ENCODE measurements at places on chromosomes 7 and 10.

GRCh38 chr7:100627238-100627549, 14.2 kb downstream of the TFR2 start:
- no peak for DNase-seq

GRCh38 chr10:35913628-35914027, 271.5 kb upstream of the FZD8 start:
- DNase-seq: no peak

- DNase-seq: no peak
These were observed 54.7 kb downstream of the PANK1 start for GRCh38 chr10:89590326-89590725.

DNA sequence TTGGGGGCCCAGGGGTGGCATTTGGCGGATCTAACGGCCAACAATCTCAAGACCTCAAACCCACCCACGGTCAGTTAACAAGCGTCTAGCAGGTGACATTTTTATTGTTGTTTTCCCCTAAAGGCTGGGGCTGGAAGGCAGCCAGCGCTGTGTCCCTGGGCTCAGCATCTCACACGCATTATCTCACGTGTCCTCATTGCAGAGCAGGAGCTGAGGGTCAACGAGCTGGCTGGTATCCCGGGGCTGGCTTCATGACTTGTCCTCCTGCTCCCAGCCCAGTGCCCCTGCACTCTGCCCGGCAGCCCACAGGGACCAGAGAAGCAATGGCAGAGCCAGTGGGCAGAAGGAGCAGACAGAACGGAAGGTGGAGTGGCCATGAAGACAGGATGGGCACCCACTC, 54.4 kb upstream of the TMEM273 start:
- no peak for DNase-seq

- peak; percentile 11 for DNase-seq
These were observed 93.0 kb upstream of the CYP26C1 start for GRCh38 chr10:92967641-92968040.

DNA sequence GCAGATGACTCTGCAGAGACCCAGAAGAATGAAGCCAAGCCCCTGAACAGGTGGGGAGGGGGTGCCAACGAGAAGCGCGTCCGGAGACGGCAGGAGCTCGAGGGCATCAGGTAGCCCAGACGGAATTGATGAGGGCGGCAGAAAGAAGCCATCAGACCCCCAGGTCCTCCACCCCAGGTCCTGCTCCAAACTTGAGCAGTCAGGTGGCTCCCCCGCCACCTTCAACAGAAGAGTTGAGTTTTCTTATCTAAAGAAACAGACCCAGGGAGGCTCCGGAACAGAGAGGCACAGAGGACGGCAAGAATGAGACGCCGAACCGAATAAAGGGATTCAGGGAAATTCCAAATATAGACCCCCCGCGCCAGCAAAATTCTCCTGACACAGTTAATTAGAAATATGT, 22.2 kb downstream of the RGS10 start:
- DNase-seq: peak; percentile 54

DNA sequence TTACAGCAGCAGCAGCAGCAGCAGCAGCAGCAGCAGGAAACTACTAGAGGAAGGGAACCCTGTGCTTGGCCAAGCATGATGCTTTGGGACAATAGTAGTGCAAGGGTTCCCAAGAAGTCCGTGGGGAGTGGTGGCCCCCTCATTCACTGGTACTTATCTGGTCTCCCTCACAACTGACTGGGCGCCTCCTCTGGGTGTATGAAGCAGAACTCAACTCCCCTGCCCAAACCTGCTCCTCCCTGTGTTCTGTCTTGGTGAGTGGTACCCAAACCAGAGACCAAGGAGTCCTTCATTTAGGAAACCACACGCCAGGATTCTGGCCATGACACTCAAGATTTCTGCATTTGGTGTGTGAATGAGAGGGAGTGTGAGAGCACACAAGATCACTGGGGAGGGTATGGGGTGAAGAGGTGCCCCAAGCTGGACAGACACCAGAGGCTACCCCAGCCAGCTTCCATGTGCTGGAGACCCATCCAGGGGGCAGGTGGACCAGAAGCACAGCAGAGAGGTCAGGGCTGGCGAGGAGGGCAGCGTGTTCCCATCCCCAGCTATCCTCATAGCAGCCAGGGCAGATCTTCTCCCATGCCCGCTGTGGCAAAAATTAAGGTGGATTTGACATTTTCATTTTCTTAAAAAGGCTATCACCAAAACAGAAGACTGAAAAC, 10.6 kb upstream of the ZNF777 start:
- DNase-seq: no peak

DNA sequence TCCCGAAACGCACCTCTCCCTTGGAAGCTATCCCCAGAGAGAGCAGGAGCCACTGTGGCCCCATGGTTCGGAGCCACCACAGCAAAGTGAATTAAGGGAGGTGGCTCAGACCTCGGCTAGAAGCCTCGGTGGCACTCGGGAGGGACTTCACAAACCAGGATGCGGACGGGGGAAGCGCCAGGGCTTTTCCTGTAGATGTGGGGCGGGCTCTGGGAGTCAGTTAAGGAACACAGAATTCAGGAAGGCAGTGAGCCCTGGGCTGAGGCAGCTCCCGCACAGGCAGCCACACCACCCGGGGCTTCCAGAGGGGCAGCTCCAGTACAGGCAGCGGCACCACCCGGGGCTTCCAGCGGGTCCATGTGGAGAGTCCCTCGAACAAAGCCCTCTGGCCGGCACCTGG, 42.7 kb upstream of the DPYSL4 start:
- no peak for DNase-seq

DNA sequence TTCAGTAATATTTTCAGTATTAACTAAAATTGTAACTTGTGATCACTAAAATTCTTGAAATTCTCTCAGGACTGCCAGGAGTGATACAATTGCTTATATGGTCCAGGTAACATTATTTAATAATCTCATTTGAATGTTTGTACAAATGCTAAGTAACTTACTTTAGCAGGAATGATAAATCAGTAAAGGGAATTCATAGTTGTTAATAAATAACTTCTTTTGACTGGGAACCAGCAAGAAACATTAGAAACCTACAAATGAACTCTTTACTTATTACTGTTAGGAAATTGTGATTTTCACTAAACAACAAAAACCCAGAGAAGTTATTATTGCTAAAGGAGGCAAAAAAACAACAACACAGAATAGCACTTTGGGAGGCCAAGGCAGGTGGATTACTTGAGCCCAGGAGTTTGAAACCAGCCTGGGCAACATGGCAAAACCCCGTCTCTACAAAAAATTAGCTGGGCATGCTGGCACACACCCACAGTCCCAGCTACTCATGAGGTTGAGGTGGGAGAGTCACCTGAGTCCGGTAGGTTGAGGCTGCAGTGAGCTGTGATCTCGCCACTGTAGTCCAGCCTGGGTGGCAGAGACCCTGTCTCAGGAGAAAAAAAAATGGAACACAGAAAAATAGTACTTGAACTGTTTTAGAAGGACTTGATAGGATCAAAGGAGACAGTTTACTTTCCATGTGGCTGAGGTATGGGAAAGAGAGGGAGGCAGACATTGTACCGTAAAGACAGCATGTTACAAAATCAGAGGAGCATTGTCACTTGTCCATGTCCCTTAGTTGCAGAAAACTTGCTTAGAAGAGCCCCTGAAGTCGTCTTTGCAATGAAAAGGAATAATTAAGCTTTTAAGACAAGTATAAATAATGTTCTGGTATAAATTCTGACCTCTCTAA, 53.1 kb downstream of the SHOC2 start:
- DNase-seq: no peak

DNA sequence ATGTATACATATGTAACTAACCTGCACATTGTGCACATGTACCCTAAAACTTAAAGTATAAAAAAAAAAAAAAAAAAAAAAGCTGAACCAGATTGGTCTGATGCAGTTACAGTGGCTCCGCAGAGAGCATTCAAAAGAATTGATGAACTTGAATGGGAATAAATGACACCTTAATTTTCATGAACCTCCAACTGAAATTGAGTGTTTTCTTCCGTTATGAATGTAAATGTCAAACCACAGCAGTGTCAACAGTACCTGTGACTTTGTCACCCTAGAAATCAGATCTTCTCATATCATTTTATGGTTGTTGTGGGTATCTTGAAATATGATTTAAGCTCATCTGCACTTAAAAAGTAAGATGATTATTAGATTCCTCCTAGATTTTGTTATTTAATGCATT, 32.7 kb upstream of the SRGN start:
- DNase-seq: no peak

DNA sequence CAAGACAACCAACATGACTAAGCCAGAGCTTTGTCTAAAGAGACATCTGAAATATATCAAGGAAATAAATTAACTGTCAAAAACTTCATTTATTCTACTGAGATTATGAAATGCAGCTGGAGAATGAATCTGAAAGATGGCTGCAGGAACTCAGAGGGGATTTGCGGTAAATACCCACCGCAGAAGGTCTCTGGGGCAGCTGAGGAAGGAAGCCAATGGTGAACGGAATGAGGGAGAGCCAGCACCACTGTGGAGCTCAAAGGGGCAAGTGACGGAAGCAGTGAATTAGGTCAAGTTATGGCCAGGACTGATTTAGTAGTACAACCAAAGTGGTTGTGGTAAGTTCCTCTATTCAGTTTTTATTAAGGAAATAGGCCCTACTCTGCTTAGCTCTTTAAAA, 215.3 kb upstream of the GLI3 start:
- DNase-seq: no peak

DNA sequence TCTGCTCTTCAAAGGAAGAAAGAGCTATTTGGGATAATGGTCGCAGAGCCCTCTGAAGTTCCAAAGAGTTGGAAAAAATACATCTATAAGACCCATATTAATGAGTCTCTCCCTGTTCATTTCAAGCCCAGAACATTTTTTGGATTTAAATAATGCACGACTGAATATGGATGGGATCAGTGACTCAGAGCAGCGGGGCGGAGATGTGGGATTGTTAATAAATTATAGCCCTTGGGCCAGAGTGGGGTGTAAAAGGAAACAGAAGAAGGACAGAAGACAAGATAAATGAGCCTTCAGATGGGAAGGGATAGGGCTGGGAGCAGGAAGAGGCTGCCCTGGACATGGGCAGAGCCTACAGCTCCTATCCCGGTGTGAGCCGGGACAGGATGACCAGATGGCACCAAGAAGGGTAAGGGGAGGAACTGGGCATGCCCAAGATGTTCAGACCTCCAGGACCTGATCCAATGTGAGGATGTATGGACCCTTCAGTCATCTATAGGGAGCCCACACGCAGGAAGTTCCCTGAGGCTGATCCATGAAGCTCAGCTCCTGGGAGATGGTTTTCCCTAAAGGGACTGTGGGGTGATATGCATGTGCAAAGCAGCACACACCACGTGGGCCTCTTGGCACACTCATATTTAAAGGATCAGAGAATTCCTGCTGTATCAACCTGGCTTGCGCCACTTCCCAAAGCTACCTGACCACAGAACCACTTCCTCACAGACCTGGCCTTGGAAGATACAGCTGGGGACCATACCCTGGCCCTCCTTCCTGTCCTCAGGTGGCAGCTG, 96.1 kb upstream of the PLXNA4 start:
- no peak for DNase-seq

DNA sequence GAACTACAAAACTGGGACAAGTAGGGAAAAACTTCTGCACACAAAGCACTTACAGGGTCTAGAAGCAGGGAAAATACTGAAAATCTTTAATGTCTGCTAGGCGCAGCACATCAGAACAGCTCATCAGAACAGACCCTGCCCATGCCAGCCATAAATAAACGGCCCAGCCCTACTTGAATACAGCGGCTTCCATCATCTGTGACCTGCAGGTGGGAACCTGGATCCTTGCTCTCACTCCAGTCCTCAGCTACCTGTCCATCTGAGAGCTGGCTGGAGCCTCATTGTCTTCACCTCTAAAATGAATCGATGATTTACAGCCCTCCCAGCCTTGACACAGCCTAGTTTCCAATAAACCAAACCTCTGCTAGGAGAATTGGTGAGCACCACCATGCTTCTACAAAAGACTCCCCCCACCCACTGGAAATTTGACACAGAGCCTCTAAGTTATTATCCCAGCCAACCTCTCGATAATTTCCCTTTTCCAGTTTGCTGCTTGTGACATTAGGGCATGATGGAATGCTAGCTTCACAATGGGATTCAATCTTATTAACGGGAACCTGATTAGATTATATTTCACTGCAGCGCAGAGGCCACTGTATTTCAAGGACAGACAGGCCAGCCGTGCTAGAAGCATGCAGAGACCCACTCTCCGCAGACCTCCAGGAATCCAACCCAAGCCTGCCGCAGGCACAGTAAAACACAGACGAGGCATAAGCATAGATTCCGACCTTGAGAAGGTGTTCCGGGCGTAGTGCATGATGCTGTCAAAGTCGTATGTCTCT, 61.6 kb upstream of the OPALIN start:
- no peak for DNase-seq

GRCh38 chr10:98240524-98240923, 27.5 kb downstream of the LOXL4 start:
- no peak for DNase-seq

- DNase-seq: no peak
These were observed 76.7 kb upstream of the MKX start for GRCh38 chr10:27822301-27822700.

DNA sequence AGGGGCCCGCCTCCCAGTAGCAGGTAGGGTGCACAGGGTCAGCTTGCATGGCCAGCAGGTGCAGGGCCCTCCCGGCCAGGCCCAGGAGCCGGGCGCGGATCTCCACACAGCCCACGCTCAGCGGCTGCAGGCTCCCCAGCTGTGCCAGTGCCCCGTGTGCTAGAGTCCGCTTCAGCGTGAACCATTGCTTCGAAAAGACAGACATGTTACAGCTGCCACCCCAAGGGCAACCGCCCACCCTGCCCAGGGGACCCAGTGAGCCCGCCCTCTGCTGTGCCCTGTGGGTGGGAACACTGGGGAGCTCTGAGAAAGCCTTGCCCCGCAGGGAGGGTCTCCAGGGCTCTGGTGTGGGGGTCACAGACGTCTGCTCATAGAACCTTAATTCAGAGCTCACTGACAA, 64.3 kb upstream of the NKX6-2 start:
- no peak for DNase-seq

DNA sequence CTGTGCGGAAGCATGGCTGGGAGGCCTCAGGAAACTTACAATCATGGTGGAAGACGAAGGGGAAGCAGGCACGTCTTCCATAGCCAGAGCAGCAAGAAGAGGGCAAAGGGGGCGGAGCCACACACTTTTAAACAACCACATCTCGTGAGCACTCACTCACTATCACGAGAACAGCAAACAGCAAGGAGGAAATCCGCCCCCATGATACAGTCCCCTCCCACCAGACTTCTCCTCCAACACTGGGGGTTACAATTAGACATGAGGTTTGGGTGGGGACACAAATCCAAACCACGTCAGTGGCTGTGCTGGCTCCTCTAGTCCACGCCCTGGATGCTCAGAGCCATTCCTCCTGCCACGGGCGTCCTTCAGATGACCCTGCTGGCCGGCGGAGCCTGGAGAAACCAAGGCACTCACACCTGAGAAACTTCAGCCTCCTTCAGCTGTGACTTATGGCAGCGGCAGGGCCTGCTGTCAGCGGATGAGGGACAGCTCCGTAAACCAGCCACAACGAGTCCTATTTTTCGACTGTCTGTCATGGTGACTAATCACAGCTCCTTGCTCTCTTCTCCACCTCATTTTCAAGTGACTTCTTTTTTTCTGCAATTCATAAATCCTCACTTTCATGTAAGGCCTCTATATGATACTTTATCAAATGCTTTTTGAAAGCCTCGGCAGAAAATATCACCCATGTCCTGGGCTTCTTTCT, 167.9 kb upstream of the PFKP start:
- DNase-seq: no peak
